ENCODE measurements at places on chromosomes 3 and 15.
A peak's percentile ranks its signal among the peaks of the same experiment; 100 is the strongest.

GRCh38 chr3:14806641-14807263, 12.0 kb upstream of the FGD5 start:
- DNase-seq = no peak

DNA sequence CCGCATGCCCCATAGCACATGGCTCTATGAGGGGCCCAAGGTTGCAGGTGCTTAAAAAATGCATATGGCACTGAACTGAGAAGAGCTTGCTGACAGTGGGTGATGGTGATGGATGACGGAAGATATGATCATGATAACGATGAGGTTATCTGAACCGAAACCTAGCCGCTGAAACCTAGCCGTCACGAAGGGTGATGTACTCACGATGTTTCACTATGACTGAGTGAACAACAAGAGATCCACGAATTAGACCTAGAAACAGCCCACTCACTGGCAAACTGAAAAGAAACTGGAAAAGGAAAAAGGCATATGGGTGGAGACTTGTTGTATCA, 57.6 kb upstream of the BCL6 start:
- no peak for DNase-seq

DNA sequence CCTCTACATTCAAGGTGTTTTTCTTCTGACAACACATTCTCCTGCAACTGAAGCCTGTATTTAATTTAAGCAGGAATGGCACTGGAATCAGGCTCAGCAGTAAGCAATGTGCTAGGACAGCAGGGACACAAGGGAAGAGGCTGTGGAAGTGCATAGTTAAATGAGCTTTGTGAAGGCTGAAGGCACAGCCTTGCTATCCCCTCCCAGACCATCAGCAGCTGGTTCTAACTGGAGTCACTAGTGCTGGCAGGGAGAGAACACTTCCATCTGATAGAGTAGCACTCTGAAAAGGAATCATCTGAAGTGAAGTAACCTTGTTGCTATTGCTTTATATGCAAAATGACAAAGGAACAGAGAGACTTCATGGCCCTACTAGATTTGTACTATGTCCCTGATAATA, 14.7 kb downstream of the UQCC5 start:
- DNase-seq = no peak

GRCh38 chr3:142276781-142277180, 51.4 kb upstream of the GK5 start:
- no peak for DNase-seq

GRCh38 chr15:68081869-68082505, 27.9 kb downstream of the PIAS1 start:
- no peak for DNase-seq

- DNase-seq = no peak
Observed at GRCh38 chr15:99606646-99607045, 40.9 kb downstream of the MEF2A start.

GRCh38 chr3:16252988-16253387, 11.8 kb downstream of the DPH3 start:
- DNase-seq = no peak

GRCh38 chr3:47424434-47425382, 43.9 kb downstream of the PTPN23 start:
- no peak for DNase-seq

DNA sequence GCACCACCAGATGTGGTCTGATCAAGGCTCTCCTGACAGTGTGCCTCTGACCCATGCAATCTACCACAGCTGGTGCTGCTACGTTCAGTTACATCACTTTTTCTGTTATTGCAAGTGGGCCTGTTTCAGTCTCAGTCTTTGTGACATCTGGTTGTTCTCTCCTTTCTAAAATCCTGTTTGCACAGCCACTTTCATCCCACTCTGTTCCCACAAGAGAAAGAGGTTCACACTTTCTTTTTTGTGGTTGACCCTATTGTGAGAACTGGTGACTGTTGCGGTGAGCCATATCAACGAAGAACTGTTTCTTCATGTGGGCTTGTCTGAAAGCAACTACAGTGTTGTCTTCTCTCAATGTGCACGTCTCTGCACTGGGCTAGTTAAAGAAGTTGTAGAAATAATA, 342.8 kb upstream of the ARPP21 start:
- DNase-seq = no peak

- no peak for DNase-seq
Observed at GRCh38 chr3:9861626-9862130, 17.9 kb upstream of the RPUSD3 start.

GRCh38 chr3:160678292-160678842, 1.4 kb downstream of the ARL14 start:
- DNase-seq = no peak

DNA sequence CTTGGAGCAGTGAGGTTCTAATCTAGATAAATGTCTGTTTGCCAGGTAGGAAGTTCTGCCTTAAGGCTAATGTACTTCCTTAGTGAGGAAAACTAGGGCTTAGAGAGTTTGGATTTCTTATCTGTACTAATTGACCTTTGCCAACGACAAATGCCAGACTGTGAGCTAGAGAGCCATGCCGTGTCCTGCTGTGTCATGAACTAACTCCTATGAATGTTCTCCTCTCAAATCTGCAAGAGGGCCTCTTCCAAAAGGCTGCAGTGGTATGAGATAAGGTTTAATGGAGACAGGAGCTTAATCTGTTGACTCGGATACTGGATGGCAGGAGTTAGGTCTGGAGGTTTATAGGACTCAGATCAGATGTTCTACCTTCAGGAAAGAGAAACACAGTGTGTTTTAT, 524.9 kb downstream of the NTRK3 start:
- DNase-seq = no peak

- DNase-seq = peak; percentile 13
Observed at GRCh38 chr15:31489801-31490646, 163.4 kb downstream of the KLF13 start.

DNA sequence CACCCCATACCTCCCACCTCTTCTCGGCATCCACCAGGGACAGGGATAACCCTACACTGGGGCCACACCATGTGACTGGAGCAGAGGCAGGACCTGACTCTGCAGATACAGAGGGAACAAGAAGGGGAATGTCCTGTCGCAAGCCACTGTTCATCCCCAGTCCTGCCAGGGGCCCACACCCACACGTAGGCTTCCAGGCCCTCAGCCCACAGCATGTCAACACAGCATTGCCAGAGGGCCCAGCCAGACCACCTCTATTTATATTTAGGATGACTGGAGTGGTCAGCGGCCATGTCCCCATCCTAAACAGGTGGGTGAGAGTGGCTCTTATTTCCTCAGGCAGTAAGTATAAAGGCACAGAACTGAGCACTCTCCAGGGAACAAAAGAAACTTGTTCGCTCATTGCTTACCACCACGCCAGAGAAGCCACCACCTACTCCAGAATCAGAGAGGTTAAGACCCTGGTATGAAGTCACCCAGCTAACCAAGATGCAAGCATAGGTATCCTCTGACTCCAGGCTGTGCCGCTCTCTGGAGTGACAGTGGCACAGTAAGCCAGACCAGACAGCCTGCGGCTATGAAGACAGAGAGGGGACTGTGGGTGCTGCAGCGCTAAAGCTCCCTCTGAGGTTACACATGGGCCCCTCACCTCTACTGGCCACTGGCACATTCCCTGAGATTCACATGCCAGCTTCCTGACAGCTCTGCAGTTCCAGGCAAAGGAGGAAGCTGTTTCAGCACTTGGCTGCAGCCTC, 67.9 kb downstream of the LRIG1 start:
- DNase-seq = no peak

- DNase-seq = no peak
Observed at GRCh38 chr3:2423143-2423542, 324.5 kb downstream of the CNTN4 start.

- DNase-seq = no peak
Observed at GRCh38 chr15:99680276-99680675, 53.0 kb downstream of the LYSMD4 start.

DNA sequence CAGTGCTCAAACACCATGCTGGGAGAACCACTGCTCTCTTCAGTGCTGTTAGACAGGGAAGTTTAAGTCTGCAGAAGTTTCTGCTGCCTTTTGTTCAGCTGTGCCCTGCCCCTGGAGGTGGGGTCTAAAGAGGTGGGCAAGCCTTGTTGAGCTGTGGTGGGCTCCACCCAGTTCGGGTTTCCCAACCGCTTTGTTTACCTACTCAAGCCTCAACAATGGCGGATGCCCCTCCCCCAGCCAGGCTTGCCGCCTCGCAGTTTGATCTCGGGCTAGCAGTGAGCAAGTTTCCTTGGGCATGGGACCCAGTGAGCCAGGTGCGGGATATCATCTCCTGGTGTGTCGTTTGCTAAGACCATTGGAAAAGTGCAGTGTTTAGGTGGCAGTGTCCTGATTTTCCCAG, 670.2 kb upstream of the ALCAM start:
- DNase-seq = no peak
